ENCODE measurements at places on chromosomes 16 and 17. TPM values are rescaled to one million over a fixed set of nuclear protein-coding genes. Genes with fewer than 3 reads are reported as not detected.
A peak's percentile ranks its signal among the peaks of the same experiment; 100 is the strongest.

DNA sequence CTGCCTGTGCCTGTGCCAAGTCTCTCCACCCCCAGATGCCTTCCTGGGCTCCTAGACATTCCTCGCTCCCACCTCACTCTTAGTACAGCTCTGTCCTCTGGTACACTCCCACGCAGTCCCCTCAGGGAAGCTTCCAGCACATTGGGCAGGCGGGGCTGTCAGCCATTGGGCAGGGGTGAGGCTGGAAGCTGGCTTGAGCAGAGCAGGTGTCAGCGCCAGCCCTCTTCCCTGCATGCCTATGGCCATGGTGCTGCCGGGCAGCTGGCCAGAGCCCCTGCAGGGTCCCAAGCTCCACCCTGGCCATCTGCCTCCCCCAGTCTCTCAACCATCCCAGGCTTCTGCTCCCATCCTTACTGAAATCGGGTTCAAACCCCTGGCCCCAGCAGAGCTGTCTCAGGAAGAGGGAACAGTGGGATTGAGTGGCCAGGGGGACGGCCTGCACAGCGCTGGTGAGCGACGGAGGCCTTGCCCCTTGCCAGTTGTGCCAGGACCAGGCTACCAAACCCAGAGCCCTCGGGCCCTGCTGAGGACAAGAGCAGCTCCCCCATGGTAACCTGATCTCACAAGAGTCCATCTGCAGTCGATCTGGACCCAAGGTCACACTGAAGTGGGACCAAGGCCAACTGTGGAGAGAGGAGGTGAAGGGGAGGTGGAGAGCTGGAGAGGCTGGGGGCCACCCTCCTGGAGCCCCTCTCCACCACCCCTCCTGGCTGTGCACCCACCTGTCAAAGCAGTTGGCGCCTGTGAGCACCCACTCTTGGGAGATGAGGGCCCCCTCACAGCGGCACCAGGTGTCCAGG is 2.4 kb upstream of the B9D1 start:
- H3K36me3 ChIP-seq, result no peaks in the 10 kb centered on the region
- peaks cover 8% of the 10 kb centered on the region for H3K27me3 ChIP-seq
- DNase-seq, result no peak
- H3K4me3 ChIP-seq, result no peak overlapping the region

GRCh38 chr17:81476635-81477034 is 36.0 kb downstream of the ACTG1 start:
- no peak overlapping the region for H3K4me3 ChIP-seq
- H3K27ac ChIP-seq, result no peak overlapping the region
- DNase-seq, result no peak
- no peaks in the 10 kb centered on the region for H3K4me1 ChIP-seq
- no peaks in the 10 kb centered on the region for H3K36me3 ChIP-seq
- peaks cover 19% of the 10 kb centered on the region for H3K27me3 ChIP-seq

DNA sequence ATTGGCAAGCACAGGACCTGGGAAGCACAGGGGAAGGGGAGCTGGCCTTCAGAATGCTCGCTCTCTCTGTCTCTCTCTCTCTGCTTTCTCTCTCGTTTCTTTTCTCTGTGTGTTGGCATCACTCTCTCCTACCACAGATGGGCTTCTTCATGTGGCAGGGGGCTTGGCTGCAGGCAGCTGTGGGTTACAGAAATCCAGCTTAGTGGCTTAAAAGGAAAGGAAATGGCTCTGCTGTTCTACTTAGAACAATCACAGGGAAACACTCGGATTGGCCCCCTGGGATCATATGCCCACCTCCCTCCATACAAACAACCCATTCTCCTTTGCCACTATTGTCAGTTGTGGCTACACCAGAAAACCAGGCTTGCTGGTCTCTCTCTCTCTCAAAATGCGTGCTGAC is 20.4 kb downstream of the TBX2 start:
- H3K27ac ChIP-seq, result no peak overlapping the region
- H3K27me3 ChIP-seq, result peaks cover 29% of the 10 kb centered on the region
- no peaks in the 10 kb centered on the region for H3K4me1 ChIP-seq
- H3K4me3 ChIP-seq, result no peak overlapping the region

- peak within 1 kb of the TSS; percentile 78 for H3K4me3 ChIP-seq
- peak within 1 kb of the TSS; percentile 95 for H3K27ac ChIP-seq
- no peaks in the 10 kb centered on the region for H3K27me3 ChIP-seq
- H3K36me3 ChIP-seq, result peaks cover 1% of the 10 kb centered on the region
These were observed at the start of gene APOBR for GRCh38 chr16:28494121-28494851. Gene APOBR (plus strand): TSS chr16:28494643. CDS start chr16:28494682, 39 bp downstream.

DNA sequence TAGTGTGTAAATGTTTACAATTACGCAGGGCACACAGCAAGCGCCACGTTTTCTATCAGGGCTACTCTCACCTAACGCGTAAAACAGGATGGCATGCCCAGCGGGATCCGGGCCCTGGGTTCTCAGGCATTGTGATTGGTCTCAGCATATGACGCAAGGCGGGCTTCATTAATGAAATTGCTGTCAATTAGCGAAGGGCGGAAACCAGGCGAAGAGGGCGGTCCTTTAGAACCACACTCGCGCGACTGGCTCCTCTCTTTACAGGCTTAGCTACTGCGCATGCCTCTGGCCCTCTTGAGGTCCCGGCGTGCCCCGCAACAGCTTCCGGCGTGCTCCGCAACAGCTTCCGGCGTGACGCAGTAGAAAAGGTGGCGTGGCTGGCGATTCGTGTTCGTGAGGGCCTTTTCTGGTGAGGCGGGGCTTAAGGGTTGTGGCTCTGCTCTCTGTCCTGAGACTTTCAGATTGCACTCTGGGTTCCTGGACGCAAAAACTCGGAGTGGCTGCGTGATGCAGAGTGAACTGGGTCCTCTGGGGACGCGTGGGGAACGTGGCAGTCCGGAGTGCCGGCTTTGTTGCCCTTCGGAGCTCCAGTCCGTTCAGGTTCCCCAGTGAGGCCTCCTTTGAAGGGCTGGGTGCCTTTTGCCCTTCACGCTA is 9.2 kb downstream of the OR2C1 start:
- H3K27me3 ChIP-seq, result peaks cover 2% of the 10 kb centered on the region
- peak overlapping the region; percentile 68 for H3K4me3 ChIP-seq

DNA sequence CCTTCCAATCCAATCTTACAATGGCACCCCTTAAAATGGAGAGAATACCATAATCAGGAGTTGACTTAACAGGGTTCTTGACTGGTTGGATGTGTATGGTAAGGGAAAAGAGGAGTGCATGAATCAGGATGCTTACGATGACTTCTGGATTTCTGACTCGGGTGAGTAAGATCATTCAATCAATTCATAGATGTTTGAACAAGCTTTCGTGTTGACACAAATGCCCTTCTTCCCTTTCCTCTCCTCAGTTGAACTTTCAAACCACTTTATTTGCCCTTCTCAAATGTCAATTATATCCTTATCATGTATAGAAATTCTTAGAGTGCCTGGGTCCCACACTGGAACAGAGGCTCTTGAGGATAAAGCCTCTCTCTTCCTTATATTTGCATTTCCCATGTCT is 25.9 kb downstream of the ABCC12 start:
- no peak overlapping the region for H3K27ac ChIP-seq
- H3K4me3 ChIP-seq, result no peak overlapping the region
- H3K27me3 ChIP-seq, result peaks cover 8% of the 10 kb centered on the region
- DNase-seq, result no peak
- peaks cover 8% of the 10 kb centered on the region for H3K4me1 ChIP-seq

- no peak for DNase-seq
- no peaks in the 10 kb centered on the region for H3K36me3 ChIP-seq
- H3K27me3 ChIP-seq, result no peaks in the 10 kb centered on the region
These were observed 145.2 kb downstream of the PMP22 start for GRCh38 chr17:15119968-15120367.

GRCh38 chr17:31136319-31136718 is 41.5 kb downstream of the NF1 start:
- H3K4me3 ChIP-seq, result no peak overlapping the region
- H3K27ac ChIP-seq, result no peak overlapping the region
- no peak for DNase-seq
- peaks cover 2% of the 10 kb centered on the region for H3K36me3 ChIP-seq
- H3K27me3 ChIP-seq, result no peaks in the 10 kb centered on the region

GRCh38 chr16:85809645-85810044 is 10.2 kb downstream of the COX4I1 start:
- no peak overlapping the region for H3K27ac ChIP-seq
- H3K36me3 ChIP-seq, result peaks cover 21% of the 10 kb centered on the region
- no peaks in the 10 kb centered on the region for H3K4me1 ChIP-seq
- no peak for DNase-seq
- peaks cover 7% of the 10 kb centered on the region for H3K27me3 ChIP-seq

GRCh38 chr17:77531641-77532040 is 390.9 kb downstream of the SEC14L1 start:
- H3K36me3 ChIP-seq, result no peaks in the 10 kb centered on the region
- H3K4me1 ChIP-seq, result no peaks in the 10 kb centered on the region
- no peak overlapping the region for H3K4me3 ChIP-seq
- H3K27me3 ChIP-seq, result peaks cover 23% of the 10 kb centered on the region
- H3K27ac ChIP-seq, result no peak overlapping the region
- no peak for DNase-seq

GRCh38 chr16:4574919-4575705 is 19.0 kb downstream of the C16orf96 start:
- H3K27me3 ChIP-seq, result no peaks in the 10 kb centered on the region
- no peak for DNase-seq
- H3K27ac ChIP-seq, result no peak overlapping the region

- peaks cover 14% of the 10 kb centered on the region for H3K4me1 ChIP-seq
- H3K27ac ChIP-seq, result no peak overlapping the region
- H3K4me3 ChIP-seq, result no peak overlapping the region
- H3K36me3 ChIP-seq, result peaks cover 2% of the 10 kb centered on the region
- DNase-seq, result no peak
- no peaks in the 10 kb centered on the region for H3K27me3 ChIP-seq
These were observed 7.7 kb downstream of the HSDL1 start for GRCh38 chr16:84137287-84137686.

GRCh38 chr16:51621610-51622009 is 470.5 kb upstream of the SALL1 start:
- no peaks in the 10 kb centered on the region for H3K4me1 ChIP-seq
- no peak overlapping the region for H3K27ac ChIP-seq
- no peak for DNase-seq
- H3K36me3 ChIP-seq, result no peaks in the 10 kb centered on the region
- H3K27me3 ChIP-seq, result no peaks in the 10 kb centered on the region

DNA sequence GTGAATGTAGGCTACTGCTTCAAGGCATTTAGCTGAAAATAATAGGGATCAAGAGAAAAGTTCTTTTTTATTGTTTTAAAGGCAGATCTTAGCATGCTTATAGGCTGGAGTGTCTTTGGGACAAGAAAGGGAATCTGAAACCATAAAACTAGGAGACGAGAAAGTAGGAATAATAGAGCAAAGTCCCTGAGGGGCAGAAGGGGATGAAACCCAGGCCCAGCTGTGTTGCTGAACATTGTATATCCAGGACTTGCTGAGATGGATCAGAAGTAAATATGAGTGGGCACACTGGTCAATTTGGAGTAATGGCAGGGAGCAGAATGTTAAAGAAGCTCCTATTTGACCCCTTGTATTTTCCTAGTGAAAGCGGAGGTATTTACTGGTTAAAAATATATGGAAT is 9.3 kb downstream of the ZNF689 start:
- no peak overlapping the region for H3K4me3 ChIP-seq
- H3K27me3 ChIP-seq, result no peaks in the 10 kb centered on the region
- H3K4me1 ChIP-seq, result peaks cover 8% of the 10 kb centered on the region
- H3K27ac ChIP-seq, result no peak overlapping the region
- no peak for DNase-seq
- peaks cover 33% of the 10 kb centered on the region for H3K36me3 ChIP-seq

DNA sequence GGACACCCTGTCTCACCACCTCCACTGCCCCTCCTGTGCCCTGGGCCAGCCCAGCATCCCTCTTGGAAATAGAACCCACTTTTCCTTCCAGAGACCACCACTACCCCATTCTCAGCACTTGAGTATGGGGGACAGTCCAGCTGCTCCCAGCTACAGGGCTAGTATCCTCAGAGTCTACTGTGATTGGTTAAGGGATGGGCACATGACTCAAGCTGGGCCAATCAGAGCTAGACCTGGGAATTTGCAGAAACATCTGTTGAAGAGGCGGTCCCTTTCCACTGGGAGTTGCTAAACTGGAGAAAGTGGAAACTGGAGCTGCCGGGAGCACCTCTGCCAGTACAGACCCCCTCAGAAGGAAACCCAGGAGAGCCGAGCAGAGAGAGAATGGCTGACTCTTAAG is 156.6 kb downstream of the GSG1L start:
- H3K4me3 ChIP-seq, result no peak overlapping the region
- H3K36me3 ChIP-seq, result no peaks in the 10 kb centered on the region
- H3K27ac ChIP-seq, result no peak overlapping the region
- H3K4me1 ChIP-seq, result no peaks in the 10 kb centered on the region
- DNase-seq, result no peak

DNA sequence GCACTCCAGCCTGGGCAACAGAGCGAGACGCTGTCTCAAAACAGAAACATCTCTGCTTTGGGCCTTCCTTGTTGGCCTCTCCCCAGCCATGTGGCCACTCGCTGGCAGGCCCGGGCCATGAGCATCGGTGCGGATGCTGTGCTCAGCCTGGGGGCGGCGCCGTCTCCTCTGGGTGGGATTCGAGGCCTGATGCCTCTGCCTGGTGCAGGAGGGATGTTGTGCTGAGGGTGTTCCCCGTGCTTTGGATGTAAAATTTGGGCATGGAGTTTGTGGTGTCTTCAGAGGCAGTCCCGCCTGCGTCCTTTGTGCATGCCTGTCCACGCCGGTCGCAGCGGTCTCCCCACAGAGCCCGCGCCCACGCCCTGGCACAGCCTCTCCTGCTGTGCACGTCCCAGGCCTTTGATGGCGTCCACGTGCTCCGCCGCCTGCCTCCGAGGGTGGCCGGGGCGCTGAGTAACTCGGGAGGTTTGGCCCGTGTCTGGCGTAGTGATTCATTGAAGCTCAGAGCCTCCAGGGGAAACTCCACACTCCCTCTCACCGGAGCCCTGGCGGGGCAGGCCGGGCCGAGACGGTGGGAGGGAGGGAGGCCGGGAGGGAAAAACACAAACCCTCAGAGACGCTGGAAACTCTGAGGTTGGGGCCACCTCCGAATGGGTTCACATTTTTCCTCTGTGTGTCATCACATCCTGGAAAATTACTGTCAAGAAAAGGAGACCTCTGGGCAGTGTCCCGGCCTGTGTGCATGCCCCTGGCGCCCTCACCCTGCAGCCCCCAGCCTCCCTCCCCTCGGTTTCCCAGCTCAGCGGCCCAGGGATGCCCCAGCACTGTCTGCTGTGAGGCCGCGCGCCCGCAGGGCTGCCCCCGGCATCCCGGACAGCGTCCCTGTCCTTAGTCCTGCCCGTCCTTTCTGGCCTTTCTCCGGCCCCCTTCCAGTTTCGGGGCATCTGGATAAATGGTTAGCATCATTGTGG is 19.0 kb downstream of the CENPX start:
- H3K27me3 ChIP-seq, result no peaks in the 10 kb centered on the region
- H3K36me3 ChIP-seq, result no peaks in the 10 kb centered on the region
- no peak overlapping the region for H3K27ac ChIP-seq
- no peak overlapping the region for H3K4me3 ChIP-seq

GRCh38 chr17:9984768-9985167 is 79.7 kb upstream of the RCVRN start:
- H3K27ac ChIP-seq, result no peak overlapping the region
- H3K4me3 ChIP-seq, result no peak overlapping the region
- H3K27me3 ChIP-seq, result peaks cover 1% of the 10 kb centered on the region
- H3K4me1 ChIP-seq, result no peaks in the 10 kb centered on the region

HCRT gene
- not detected for total RNA-seq

KRT34 gene
- not detected for total RNA-seq

PHOSPHO1 gene
- not detected for total RNA-seq

EPX gene
- not detected for total RNA-seq

SEPTIN1 gene
- 195 TPM for total RNA-seq

ZFP3 gene
- 2.0 TPM for total RNA-seq

TPPP3 gene
- total RNA-seq, result not detected

FNDC8 gene
- total RNA-seq, result not detected

All from activated T-helper 1 cell treated with anti-CD3 and anti-CD28 coated beads, Interleukin-12 subunit alpha, Interleukin-12 subunit beta, Interleukin-2, Interleukin-4 antibody, amounts not matched to agents 30 ng/mL and 10 ng/mL and 1 ng/mL, durations not matched to agents 14 hours and 24 hours and 36 hours (primary cell).